Left ventricle myocardium inferior (tissue), 1 donor: ENCODE measurements at places on chromosomes 12 and 14. TPM values are rescaled to one million over a fixed set of nuclear protein-coding genes. Genes with fewer than 3 reads are reported as not detected.

DNA sequence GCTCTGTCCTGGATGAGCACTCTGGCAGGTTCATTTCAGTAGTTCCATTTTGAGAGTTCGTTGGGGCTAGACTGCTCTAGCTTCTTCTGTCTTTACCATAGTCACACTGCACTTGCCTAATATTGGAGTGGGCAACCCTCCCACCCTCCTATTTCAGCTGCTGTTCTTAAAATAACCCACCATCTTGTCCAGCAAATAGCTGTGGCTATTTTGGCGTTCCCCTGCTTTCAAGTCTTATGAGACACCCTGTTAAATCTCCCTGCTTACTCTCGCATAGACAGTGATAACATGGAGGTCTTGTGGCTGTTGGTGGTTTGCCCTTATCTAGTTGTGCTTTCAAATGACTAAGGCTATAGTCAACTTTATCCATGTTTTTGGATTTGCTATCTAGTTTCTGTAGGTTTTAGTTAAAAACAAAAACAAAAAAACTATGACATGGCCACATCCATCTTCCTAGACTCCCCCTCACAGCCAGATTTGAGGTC is 65.5 kb downstream of the LRP6 start:
- peaks cover 17% of the 10 kb centered on the region for H3K4me1 ChIP-seq
- no peak for DNase-seq

Gene ARMH4
- 7.3 TPM for total RNA-seq

Gene KSR2
- total RNA-seq: not detected

GRCh38 chr12:124917135-124917840 is 2.8 kb upstream of the UBC start:
- DNase-seq: peak; percentile 97
- H3K27me3 ChIP-seq: no peaks in the 10 kb centered on the region
- peaks cover 86% of the 10 kb centered on the region for H3K4me1 ChIP-seq
- H3K36me3 ChIP-seq: peaks cover 20% of the 10 kb centered on the region
- H3K27ac ChIP-seq: peak overlapping the region; percentile 100

DNA sequence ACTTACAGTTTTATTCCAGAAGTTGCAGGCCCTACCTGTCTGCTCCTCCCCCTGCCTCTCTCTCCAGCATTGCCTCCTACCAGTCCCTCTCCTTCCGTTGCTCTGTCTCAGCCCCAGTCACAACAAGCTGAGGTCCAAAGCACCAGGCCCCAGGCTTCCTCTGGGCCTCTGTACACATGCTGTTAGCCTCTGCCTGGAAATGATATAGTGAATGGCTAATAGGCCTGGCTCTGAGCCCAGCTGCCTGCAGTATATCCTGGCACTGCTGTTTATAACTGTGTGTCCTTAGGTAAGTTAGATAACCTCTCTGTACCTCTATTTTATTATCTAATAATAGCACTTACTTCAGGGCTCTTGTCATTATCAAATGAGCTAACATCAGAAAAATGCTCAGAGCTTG is 114.9 kb upstream of the PWP1 start:
- H3K4me3 ChIP-seq: no peak overlapping the region
- DNase-seq: no peak
- no peaks in the 10 kb centered on the region for H3K36me3 ChIP-seq
- no peaks in the 10 kb centered on the region for H3K27me3 ChIP-seq

GRCh38 chr12:94133964-94134795 is 14.2 kb upstream of the PLXNC1 start:
- H3K27me3 ChIP-seq: peaks cover 6% of the 10 kb centered on the region
- no peaks in the 10 kb centered on the region for H3K4me1 ChIP-seq
- DNase-seq: no peak
- no peak overlapping the region for H3K4me3 ChIP-seq

- no peak for DNase-seq
- H3K27ac ChIP-seq: no peak overlapping the region
Observed at GRCh38 chr14:62689733-62690132, 355.5 kb downstream of the KCNH5 start.

DNA sequence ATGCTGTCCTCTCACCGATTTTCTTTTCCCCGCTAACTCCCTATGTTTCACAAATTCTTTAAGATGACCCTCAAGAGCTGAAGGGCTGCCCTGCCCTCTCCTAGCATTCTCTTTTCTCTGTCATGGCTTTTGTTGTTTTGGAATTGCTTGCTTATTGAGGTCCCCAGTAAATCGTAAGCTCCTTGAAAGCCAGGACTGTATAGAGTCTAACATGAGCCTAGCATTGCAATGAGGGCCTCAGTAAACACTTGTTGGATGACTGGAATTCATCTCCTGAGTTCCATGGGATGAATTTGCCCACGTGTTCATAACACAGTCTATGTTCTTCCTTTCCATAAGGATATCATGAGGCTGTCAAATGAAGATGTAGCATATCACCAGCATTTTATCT is 92.2 kb downstream of the APAF1 start:
- H3K4me1 ChIP-seq: no peaks in the 10 kb centered on the region
- no peak overlapping the region for H3K27ac ChIP-seq

DNA sequence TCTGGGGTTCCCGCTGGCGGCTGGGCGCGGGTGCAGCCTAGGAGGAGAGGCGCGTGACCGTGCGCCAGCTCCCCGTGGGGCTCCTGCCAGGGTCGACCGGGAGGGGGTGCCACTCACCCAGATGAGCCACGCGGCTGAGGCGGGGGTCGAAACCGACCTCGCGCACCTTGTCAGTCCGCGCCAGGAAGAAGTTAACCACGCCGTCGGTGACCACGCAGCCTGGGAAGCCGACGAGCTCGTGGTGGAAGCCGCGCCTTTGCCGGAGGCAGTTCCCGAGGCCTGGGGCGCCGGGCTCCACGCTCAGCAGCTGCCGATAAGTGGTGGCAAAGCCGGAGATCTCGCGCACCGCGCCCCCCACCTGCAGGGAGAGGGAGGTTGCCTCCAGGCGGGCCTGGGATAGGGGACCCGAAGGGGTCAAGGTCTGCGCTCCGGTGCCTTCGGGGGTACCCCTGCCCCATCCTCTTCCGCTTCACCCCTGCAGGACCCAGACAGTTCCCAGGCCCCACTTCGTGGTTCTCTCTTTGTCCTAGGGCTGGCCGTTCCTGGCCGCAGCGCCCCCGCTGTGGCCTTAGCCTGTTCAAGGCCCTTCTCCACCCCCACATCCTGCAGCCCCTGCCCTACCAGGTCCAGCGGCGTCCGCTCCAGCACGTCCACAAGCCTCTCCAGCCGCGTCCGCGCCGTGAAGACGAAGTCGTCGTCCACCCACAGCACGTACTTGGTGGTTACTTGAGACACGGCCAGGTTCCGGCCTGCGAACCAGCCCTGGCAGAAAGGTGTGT is 5.3 kb downstream of the B4GALNT1 start:
- peak overlapping the region; percentile 27 for H3K4me3 ChIP-seq
- H3K27ac ChIP-seq: no peak overlapping the region
- peaks cover 91% of the 10 kb centered on the region for H3K27me3 ChIP-seq

DNA sequence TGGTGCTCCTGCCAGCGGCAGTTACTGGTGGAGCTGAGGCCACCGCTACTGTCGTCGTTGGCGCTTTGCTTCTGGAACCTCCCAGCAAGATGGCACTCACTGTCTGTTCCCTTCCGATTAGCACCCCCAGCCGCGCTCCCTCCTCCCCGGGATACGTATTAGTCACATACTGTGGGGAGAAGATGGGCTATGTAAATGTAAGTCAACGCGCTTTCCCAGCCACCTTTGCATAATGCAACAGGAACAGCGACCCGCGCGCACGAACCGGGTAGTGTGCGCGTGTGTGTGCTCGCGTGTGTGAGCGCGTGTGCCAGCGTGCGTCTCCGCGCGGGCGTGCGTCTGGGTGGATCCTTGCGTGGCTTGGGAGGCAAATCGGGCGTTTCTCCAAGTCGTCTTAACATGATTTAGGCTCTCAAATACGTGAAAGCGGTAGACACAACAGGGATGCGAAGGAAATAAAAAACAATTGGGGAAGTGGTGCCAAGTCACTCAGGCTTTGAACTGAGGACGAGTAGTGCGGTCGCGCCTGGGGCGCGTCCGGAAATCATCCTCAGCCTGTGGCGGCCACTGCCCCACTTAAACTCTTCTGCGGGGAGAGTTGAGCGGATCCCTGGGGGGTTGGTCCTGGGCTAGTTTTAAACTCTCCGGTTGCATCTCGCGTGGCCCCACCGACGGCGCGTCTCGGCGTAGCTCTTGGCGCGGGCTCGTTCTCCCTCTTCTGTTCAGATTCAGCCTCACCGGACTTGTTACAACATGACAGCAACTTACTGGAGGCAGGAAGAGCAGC is 1.8 kb downstream of the FLRT2 start:
- peak overlapping the region; percentile 73 for H3K4me3 ChIP-seq
- H3K36me3 ChIP-seq: no peaks in the 10 kb centered on the region
- H3K4me1 ChIP-seq: peaks cover 61% of the 10 kb centered on the region
- peak; percentile 55 for DNase-seq

- H3K36me3 ChIP-seq: no peaks in the 10 kb centered on the region
- no peak for DNase-seq
- H3K4me1 ChIP-seq: peaks cover 30% of the 10 kb centered on the region
Observed at GRCh38 chr12:76340680-76341435, 7.4 kb downstream of the BBS10 start.

DNA sequence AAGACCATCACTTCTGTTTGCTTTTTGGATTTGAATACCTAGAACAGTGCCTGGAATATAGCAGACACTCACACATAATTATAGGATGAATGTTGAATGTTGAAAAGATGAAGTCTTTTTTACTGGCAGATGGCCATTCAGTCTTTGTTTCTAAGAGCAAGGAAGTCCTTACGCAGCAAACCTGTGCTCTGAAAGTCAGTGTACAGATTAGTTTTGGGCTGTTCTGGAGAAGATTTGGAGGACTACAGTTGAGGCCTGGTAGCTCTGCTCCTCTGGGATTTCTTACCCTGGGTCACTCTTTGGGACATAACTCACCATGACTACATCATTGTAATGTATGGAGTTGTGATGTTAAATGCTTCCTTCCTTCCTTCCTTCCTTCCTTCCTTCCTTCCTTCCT is 3.3 kb downstream of the OR4E2 start:
- DNase-seq: no peak
- H3K4me3 ChIP-seq: no peak overlapping the region
- H3K4me1 ChIP-seq: peaks cover 5% of the 10 kb centered on the region

DNA sequence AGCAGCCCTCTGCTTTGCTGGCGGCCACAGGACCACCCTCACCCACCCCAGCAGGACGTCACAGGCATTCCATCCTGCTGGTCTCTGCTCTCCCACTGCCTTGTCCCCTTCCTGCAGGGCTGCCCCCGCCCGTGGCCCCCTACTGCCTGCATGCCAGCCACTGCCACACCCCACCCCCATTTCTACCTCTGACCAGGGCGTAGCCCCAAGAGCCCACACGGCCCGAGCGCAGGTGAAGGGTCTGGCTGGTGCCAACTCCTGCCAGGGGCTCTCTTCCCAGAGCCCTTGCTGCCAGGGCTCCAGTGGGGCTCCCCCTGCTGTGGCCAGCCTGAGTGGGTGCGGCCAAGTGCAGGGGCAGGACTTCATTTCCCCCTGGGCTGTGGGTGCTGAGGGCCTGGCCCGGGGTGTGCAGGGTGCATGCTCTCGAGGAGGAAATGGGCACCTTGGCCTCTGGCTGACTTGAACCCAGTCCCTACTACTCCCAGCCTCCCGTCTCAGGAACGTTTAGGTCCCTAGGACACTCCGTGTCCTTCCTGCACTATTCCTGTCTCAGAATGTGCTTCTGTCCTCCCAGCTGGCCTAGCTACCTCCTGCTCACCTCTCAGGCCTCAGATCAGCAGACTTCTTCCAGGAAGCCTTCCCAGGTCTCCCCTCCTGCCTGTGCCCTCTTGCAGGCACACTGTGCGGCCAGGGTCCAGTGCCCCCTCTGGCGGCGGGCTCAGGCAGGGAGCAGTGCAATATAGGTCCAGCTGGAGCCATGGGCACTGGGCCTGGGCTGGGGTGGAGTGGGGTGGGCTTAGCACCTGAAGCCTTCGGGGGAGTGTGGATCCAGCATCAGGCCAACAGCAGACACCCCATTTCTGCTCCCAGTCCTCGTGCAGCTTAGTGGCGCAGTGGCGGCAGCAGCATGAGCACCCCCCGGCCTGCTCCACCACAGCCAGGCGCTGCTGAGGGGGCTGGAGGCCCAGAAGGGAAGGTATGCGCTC is 1.4 kb downstream of the LBHD2 start:
- no peak overlapping the region for H3K27ac ChIP-seq
- peaks cover 78% of the 10 kb centered on the region for H3K27me3 ChIP-seq
- H3K4me1 ChIP-seq: no peaks in the 10 kb centered on the region
- H3K4me3 ChIP-seq: no peak overlapping the region
- no peak for DNase-seq
- no peaks in the 10 kb centered on the region for H3K36me3 ChIP-seq

DNA sequence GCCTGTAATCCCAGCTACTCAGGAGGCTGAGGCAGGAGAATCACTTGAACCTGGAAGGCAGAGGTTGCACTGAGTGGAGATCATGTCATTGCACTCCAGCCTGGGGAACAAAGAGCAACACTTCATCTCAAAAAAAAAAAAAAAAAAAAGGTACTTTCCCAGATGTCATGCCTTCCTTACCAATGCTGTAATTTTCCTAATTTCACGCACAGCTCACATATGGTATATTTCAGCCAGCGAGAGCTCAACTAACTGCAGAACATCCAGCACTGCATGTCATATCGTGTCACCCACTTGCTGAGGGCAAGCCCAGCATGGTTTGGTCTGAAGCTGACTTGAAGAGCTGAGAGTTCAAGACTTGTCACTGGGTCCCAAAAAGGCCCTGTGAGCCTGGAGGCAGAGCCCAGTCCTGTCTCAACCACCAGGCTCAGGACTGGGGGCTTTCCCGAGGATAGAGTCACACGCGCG is 29.0 kb downstream of the NFKBIA start:
- no peaks in the 10 kb centered on the region for H3K36me3 ChIP-seq
- H3K4me1 ChIP-seq: no peaks in the 10 kb centered on the region
- DNase-seq: no peak

DNA sequence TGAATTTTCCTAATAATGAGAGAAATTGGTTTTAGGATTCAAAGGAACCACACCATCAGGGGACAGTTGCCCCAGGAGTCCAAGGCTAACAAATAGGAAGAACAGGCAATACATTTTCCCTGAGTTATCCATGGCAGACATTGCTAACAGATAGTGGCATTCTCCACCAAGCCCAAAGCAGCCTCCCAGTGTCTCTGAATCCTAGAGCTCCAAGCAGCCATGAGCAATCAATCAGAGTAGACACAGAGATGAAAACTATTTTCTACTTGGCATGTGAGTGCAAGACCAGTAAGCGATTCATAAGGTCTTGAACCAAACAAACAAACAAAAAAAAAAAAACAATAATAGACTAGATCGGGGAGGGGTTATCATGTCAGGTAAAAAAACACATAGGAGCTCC is 515.7 kb downstream of the MED13L start:
- no peaks in the 10 kb centered on the region for H3K36me3 ChIP-seq
- peaks cover 42% of the 10 kb centered on the region for H3K27me3 ChIP-seq
- DNase-seq: no peak
- no peaks in the 10 kb centered on the region for H3K4me1 ChIP-seq
- H3K27ac ChIP-seq: peak overlapping the region; percentile 7
- no peak overlapping the region for H3K4me3 ChIP-seq

DNA sequence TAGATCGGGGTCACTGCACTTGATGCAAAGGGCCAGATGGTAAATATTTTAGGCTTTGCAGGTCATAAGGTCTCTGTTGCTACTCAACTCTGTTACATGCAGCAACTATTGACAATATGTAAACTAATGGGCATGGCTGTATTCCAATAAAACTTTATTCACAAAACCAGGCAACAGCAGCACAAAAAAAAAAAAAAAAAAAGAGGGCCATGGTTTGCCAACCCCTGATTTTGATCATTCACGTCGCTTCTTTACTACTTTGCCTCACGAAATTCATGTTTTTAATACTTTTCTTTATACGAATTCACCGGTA is 152.9 kb downstream of the RBM19 start:
- peaks cover 21% of the 10 kb centered on the region for H3K36me3 ChIP-seq
- H3K4me1 ChIP-seq: no peaks in the 10 kb centered on the region
- no peak overlapping the region for H3K4me3 ChIP-seq
- no peak overlapping the region for H3K27ac ChIP-seq
- H3K27me3 ChIP-seq: no peaks in the 10 kb centered on the region
- DNase-seq: no peak
